ENCODE measurements at places on chromosomes 5 and 9. TPM values are rescaled to one million over a fixed set of nuclear protein-coding genes. Genes with fewer than 3 reads are reported as not detected.
A peak's percentile ranks its signal among the peaks of the same experiment; 100 is the strongest.

Gene SPINK7
- total RNA-seq = not detected

Gene ENC1
- total RNA-seq = 99.6 TPM

Gene ZMYND19
- 28.5 TPM for total RNA-seq

Gene DPH7
- total RNA-seq = 43.2 TPM

Gene HMCN2
- 0.88 TPM for total RNA-seq

Gene LCN15
- not detected for total RNA-seq

Gene GPR21
- total RNA-seq = 0.50 TPM

Gene C5orf58
- not detected for total RNA-seq

- no peaks in the 10 kb centered on the region for H3K36me3 ChIP-seq
- no peak for DNase-seq
- H3K4me3 ChIP-seq = no peak overlapping the region
- no peak overlapping the region for H3K27ac ChIP-seq
- H3K27me3 ChIP-seq = no peaks in the 10 kb centered on the region
Observed at GRCh38 chr5:103646698-103647614, 84.4 kb upstream of the NUDT12 start.

DNA sequence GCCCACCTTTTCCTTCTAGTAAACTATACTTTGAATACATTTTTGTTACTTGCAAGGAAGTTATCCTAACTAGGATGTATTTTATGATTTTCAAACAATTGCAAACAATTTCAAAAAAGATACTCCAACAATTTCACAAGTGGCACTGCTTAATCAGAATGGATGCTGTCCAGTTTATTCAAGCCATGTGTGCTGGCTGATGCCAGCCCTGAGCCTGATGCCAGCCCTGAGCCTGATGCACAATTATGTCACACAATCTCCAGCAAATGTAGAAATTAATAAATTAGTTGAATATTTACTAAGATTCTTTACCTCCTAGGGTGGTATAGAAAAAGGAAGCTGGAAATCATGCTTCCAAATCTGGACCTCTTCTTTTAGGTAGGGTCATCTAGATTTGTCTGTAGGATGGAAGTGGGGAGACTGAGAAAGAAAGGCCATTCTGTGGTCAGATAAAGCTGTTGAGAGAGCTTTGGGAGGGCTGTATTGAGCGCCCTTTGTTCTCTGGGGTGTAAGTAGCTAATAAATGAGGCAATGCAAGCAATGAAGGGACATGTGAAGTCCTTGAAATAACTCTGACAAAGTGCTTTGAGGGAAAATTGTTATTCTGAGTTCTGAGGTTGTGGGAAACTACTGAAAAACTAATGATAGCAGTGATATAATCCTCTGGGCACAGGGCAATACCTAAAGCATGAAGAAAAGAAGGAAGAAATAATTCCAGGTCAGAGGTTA, 5.8 kb upstream of the C6 start:
- H3K27me3 ChIP-seq = no peaks in the 10 kb centered on the region
- no peak overlapping the region for H3K27ac ChIP-seq
- no peaks in the 10 kb centered on the region for H3K36me3 ChIP-seq
- H3K4me1 ChIP-seq = no peaks in the 10 kb centered on the region
- DNase-seq = no peak

- no peak overlapping the region for H3K4me3 ChIP-seq
- H3K36me3 ChIP-seq = no peaks in the 10 kb centered on the region
- no peak overlapping the region for H3K27ac ChIP-seq
- no peaks in the 10 kb centered on the region for H3K4me1 ChIP-seq
- H3K27me3 ChIP-seq = no peaks in the 10 kb centered on the region
Observed at GRCh38 chr5:118956727-118957126, 31.6 kb downstream of the DTWD2 start.

DNA sequence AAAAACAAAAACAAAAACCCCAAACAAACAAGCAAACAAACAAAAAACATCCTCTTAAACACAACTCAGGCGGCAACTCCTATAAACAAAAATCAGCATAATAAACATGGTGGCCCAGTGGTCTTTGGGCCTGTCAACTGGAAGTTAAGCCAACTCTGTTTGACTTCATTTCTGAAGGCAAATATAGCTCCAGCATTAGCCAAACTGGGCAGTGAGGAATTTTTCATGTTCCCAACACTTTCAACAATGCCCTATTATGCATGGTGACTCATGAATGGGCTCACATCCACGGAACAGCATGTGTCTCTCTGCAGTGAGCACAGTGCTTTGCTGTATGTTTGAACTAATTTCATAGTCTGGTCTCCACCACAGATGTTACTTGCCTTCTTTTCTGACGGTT, 143.9 kb upstream of the STC2 start:
- peak overlapping the region; percentile 90 for H3K27ac ChIP-seq
- peaks cover 9% of the 10 kb centered on the region for H3K4me1 ChIP-seq
- no peaks in the 10 kb centered on the region for H3K36me3 ChIP-seq

- no peak for DNase-seq
- no peak overlapping the region for H3K4me3 ChIP-seq
- H3K27ac ChIP-seq = no peak overlapping the region
Observed at GRCh38 chr5:178282391-178282790, 49.8 kb upstream of the PHYKPL start.

- H3K27ac ChIP-seq = no peak overlapping the region
- no peaks in the 10 kb centered on the region for H3K4me1 ChIP-seq
- no peak overlapping the region for H3K4me3 ChIP-seq
- no peaks in the 10 kb centered on the region for H3K36me3 ChIP-seq
Observed at GRCh38 chr9:104278929-104279496, 184.9 kb downstream of the SMC2 start.

DNA sequence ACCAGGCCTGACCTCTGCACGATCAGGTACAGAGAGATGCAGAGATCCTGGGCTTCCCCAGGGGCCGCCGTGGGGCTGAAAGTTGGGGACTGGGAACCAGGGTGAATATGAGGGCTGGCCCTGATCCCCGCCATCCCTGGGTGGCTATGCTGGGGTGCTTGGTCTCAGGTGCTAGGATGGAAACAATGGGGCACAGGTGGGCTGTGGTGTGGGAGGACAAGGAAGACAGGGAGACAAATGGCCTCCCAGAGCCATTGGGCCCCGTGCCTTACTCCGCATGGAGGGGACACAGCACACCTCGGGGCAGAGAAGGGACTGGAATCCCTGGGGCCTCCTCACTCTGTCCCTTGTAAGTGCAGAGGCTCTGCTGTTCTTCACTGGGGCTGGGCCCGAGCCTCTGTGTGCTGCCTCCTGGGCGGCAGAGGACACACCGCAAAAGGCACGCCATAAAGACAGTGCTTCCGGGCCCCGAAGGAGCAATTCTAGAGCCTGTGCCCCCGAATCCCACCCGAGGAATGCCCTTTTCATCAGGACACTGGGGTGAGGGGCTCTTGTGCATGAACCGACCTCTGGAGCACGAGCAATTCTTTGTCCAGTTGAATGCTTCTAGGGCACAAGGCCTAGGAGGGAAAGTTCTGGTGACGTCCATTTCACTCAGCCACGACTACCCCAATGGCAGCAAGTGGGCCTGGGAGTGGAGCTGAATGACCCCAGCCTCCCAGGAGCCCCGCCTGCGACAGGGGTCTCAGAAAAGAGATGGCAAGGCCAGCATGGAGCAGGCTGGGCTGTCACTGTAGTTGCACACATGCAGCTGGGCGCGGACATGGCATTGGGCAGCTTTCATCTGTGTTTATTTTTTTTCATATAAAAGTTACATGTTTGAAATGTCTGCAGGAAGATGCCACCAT, 30.9 kb downstream of the PRRT1B start:
- H3K27me3 ChIP-seq = no peaks in the 10 kb centered on the region
- no peak for DNase-seq
- H3K36me3 ChIP-seq = peaks cover 77% of the 10 kb centered on the region
- H3K27ac ChIP-seq = no peak overlapping the region
- H3K4me3 ChIP-seq = no peak overlapping the region

DNA sequence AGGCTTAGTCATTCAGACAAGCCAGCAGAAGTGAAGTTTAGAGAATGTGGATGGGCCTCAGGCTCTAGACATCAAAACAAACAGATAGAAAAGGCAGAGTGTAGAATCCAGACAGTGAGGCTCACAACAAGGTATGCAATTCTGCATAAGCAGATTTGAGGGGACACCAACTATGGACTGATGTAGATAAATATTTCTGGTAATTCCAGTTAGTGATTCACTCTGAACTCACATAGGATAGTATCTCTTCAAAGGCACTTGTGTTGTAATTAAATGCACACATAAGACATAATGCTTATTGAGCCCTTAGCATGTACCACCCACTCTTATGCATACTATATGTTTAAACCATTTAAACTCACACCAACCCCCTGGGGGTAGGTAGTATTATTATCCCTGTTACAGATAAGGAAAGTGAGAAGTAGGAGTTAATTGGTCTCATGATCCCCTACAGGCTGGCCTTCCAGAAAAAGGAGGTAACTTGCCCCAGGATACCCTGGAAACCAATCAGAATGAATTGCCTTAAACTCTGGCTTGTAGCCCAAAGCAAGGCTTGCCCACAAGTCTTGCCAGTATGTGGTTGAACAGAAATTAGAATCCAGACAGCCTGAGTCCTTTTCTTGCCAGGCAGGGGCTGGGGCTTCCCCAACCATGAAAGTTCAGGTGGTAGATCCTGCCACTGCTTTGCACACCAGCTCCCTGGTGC, 39.5 kb upstream of the HSPB3 start:
- no peak overlapping the region for H3K4me3 ChIP-seq
- no peaks in the 10 kb centered on the region for H3K4me1 ChIP-seq
- DNase-seq = no peak

GRCh38 chr5:57839437-57840079, 356.9 kb upstream of the ACTBL2 start:
- H3K4me1 ChIP-seq = no peaks in the 10 kb centered on the region
- no peak for DNase-seq
- H3K4me3 ChIP-seq = no peak overlapping the region
- no peak overlapping the region for H3K27ac ChIP-seq
- H3K27me3 ChIP-seq = no peaks in the 10 kb centered on the region
- no peaks in the 10 kb centered on the region for H3K36me3 ChIP-seq

GRCh38 chr5:153636670-153637451, 146.4 kb downstream of the GRIA1 start:
- H3K27ac ChIP-seq = no peak overlapping the region
- DNase-seq = no peak
- H3K36me3 ChIP-seq = no peaks in the 10 kb centered on the region

DNA sequence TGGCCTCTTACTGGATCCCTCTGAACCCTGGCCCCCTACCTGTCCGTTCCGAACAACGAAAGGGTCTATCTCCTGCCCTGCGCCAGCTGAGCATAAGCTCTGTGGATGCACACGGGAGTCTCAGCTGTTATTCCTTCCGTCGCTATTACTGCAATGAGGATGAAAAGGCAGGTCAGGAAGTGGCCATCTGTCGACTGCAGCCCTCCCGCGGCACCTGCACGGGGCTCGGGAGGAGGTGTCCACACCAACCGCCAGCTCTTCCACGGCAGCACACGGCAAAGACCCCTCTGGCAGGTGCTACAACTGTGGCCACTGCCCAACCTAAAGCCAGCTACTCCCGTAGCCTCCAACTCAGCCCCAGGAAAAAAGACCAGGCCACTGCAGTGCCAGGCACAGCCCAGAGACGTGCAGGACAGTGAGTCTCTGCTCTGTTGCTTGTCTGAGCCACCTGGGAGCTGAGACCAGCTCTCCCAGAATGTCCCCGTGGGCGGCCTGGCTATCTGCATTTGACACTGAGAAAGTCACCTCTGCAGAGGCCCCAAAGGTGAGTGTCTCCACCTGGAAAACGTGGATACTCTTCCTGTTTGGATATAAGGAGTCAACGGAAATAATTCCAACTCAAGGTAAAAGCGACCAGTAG, 19.1 kb downstream of the CAMSAP1 start:
- DNase-seq = no peak
- H3K4me3 ChIP-seq = no peak overlapping the region
- peaks cover 76% of the 10 kb centered on the region for H3K4me1 ChIP-seq

DNA sequence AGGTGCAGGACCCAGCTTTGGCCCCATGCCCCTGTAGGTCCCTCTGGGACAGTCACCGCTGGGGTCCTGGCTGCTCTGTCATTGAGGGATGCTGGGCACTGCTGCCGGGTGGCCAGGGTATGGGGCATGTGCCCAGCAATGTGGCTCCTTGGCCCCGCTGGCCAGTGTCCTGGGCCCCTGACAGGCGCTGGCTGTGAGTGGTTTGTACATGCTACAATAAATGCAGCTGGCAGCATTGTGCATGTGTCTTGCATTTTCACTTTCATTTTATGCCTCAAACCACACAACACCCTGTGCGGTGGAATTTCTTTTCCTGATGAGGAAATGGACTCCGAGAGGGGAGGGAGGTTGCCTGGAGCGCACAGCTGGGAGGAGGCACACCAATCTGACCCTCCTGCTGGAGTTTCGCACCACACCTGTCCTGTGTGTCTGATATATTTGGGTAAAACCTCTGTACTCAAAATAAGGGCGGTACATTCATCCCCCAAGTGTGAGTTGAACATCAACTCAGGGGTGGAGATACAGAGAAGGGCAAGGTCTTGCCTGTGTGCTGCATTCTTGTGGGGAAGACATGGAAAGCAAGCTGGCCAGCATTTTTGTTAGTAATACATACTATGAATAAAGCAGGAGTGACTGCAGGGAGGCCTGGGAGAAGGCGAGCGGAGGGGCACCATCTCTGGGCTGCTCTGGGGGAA, 11.7 kb downstream of the TSPAN17 start:
- no peaks in the 10 kb centered on the region for H3K27me3 ChIP-seq
- DNase-seq = no peak
- H3K27ac ChIP-seq = no peak overlapping the region
- H3K4me1 ChIP-seq = peaks cover 11% of the 10 kb centered on the region
- no peak overlapping the region for H3K4me3 ChIP-seq

DNA sequence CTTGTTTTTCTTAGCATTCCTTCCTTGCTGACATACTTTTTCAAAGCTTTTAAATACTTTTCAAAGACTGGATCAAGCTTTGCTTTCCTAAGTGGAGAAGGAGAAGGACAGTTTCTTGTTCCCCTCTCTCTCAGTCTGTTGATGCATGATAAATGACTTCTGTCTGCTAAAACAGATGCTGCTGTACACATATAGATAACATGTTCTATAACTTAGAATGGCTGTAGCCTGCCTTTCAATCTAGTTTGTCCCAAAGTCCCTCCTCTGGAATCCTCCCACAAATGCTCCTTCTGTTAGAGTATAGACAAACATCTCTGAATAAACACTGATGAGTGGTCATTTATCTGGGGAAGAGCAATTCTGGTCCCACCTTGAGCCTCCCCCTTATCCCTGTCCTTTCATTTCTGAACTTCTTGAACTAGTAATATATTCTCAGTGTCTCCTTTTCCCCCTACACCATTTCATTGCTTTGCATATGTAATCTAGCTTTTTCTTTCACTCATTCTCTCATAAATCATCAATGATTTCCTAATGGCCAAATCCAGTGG, 5.4 kb upstream of the HEMGN start:
- H3K4me3 ChIP-seq = no peak overlapping the region
- H3K4me1 ChIP-seq = no peaks in the 10 kb centered on the region
- no peaks in the 10 kb centered on the region for H3K36me3 ChIP-seq
- peaks cover 27% of the 10 kb centered on the region for H3K27me3 ChIP-seq
- no peak for DNase-seq
- H3K27ac ChIP-seq = no peak overlapping the region

DNA sequence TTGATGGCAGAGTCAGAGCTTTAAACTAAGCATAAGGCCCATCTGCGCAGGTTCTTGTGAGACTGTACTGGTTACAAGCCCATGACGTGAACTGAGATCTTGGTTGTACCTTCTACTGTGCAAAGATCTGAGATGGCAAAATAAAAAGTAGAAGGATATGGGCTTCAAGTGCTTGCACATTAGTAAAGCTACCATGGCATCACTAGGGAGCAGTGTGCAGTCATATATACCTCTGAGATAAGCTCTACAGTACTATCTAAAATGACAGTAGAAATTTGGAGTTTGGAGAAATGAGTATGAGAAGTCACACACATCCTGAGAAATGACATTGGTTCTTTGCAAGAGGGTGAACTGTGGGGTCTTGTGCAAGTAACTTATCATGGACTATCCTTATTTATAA, 408.2 kb upstream of the PRR16 start:
- no peak for DNase-seq
- no peaks in the 10 kb centered on the region for H3K27me3 ChIP-seq
- H3K4me1 ChIP-seq = no peaks in the 10 kb centered on the region
- H3K4me3 ChIP-seq = no peak overlapping the region
- no peak overlapping the region for H3K27ac ChIP-seq

Data from spinal cord (tissue), 10 donors.